Activated CD4-positive, alpha-beta T cell treated with anti-CD3 and anti-CD28 coated beads, Interleukin-2, amount 10 ng/mL, durations not matched to agents 24 days and 14 days (primary cell): ENCODE measurements at places on chromosomes 6 and 20. TPM values are rescaled to one million over a fixed set of nuclear protein-coding genes. Genes with fewer than 3 reads are reported as not detected.

Gene ARMH2
- 0.30 and 0.31 TPM in 2 replicates for total RNA-seq

Gene RNF39
- total RNA-seq = not detected in 2 replicates

Gene SNX9
- 33.7 and 34.0 TPM in 2 replicates for total RNA-seq

Gene NKX2-4
- not detected in 2 replicates for total RNA-seq

Gene RPS6KA2
- 2.8 and 3.1 TPM in 2 replicates for total RNA-seq

Gene ARFGEF2
- 28.0 and 30.9 TPM in 2 replicates for total RNA-seq

Gene MUC22
- total RNA-seq = not detected in 2 replicates

Gene DEFB132
- not detected in 2 replicates for total RNA-seq

Gene STMND1
- not detected in 2 replicates for total RNA-seq

Gene HTR1B
- not detected in 2 replicates for total RNA-seq

- DNase-seq = no peak
These were observed 54.0 kb upstream of the FAM184A start for GRCh38 chr6:119132261-119132981.

DNA sequence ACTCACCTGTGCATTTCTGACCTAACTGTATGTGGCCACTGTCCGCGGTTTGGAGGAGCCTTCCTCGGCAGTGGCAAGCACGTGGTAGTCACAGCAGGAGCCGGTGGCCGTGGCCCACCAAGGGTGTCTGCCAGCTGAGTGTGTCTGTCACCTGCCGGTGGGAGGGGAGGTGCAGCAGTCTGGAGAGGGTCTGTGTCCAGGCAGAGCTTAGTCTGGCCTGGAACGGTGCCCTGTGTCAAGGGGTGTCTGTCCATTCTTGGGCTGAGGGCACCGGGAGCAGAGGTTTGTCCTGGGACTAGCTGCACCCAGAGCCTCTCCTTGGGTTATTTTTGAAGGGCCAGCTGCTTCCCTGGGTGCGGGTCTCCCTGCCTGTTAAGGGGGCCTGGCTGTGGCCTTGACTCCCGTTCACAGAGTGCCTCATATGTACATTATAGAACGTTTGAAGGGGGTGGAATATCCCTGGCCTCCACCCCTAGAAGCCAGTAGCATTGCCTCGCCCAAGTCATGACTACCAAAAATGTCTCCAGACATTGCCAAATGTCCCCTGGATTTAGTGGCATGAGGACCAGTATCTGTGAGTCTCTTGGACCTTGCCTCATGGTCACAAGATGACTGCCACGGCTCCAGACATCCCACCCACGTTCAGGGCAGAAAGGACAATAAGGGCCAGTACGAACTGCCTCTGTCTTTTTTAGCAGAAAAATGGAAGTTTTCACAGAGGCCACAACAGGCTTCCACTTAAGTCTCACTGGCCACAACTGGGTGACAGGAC lies 5.2 kb downstream of the RBM38 start:
- no peak for DNase-seq

- no peak for DNase-seq
These were observed 42.7 kb downstream of the IRAK1BP1 start for GRCh38 chr6:78910010-78910409.

DNA sequence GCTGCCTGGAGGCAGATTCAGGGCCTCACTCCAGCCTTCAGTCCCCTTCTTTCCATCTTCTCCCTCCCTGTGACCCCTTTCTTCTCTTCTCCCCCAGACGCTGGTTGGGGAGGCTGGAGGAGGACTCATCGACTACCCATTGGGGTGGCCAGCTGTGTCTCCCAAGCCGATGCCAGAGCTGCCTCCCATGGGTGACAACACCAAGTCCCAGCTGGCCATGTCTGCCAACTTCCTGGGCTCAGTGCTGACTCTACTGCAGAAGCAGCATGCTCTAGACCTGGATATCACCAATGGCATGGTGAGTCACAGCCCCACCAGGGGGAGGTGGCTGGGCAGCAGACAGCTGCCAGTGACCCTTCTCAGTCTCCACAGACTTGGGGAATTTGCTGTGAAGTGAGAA lies 12.9 kb downstream of the BPIFB4 start:
- no peak for DNase-seq

- peak; percentile 83 for DNase-seq
These were observed 31.6 kb upstream of the LY86 start for GRCh38 chr6:6556738-6557503.

GRCh38 chr20:44810391-44811149 lies at the start of gene RIMS4:
TSS of gene RIMS4 (minus strand) at chr20:44810546. CDS start at chr20:44810271, 275 bp downstream.
- no peak for DNase-seq

DNA sequence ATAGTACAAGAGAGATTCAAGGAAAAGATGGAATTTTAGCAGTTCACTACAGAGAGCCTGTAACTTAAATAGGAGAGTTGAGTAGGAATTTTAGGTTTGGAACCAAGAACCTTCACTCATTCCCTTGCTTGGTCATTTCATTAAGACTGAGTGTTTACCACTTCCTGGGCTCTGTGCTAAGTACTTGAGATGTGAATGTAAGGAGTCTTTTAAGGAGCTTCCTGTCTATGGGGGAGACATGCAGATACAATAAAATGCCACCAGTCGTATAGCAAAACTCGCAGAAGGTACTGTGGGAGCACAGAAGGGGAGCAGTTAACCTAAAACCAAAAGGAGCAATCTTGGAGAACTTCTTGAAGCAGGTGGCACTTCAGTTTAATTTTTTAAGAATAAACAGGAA lies 204.2 kb downstream of the SLC24A3 start:
- DNase-seq = no peak

- no peak for DNase-seq
These were observed 85.5 kb upstream of the RSPO3 start for GRCh38 chr6:127032971-127033370.
